NCI-H460 (cell line): ENCODE measurements at places on chromosomes 2 and 18. TPM values are rescaled to one million over a fixed set of nuclear protein-coding genes. Genes with fewer than 3 reads are reported as not detected.

- peak; percentile 4 for DNase-seq
Observed at GRCh38 chr18:76426737-76427305, 68.2 kb downstream of the ZNF516 start.

Gene RNF125
- total RNA-seq, result 2.2 and 2.8 TPM in 2 replicates

DNA sequence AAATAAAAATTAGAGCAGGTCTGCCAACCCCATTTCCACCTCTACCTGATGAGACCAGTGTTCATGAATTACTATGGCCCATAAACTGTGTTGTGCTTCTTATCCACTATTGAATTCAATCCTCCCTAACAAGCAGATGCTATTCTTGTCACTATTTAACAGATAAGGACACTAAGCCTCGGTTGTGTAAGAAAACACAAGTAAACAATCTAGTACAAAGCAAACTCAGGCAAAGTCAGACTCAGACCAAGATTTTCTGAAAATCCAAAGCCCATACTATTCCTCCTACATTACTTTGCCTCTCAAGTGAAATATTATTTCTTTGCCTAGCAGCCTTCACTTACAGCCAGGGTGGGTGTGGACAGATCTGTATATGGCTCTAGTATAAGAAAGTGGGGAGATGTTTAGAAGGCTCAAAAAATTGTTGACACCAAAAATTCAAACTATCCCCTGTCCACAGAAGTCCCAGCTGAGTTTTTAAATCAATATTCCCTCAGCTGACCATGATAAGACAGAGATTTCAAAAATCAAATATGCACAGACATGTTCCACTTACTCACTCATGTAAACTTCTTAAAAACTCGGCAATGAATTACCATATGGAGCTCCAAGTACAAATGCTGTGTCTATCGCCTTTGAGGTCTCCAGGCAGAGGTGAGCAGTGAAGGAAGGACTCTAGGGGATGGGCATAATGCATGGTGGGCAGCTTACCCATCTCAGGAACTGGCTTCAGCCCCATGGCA, 16.0 kb upstream of the TTR start:
- no peak for DNase-seq

Gene DLX2
- 1.0 and 1.9 TPM in 2 replicates for total RNA-seq

DNA sequence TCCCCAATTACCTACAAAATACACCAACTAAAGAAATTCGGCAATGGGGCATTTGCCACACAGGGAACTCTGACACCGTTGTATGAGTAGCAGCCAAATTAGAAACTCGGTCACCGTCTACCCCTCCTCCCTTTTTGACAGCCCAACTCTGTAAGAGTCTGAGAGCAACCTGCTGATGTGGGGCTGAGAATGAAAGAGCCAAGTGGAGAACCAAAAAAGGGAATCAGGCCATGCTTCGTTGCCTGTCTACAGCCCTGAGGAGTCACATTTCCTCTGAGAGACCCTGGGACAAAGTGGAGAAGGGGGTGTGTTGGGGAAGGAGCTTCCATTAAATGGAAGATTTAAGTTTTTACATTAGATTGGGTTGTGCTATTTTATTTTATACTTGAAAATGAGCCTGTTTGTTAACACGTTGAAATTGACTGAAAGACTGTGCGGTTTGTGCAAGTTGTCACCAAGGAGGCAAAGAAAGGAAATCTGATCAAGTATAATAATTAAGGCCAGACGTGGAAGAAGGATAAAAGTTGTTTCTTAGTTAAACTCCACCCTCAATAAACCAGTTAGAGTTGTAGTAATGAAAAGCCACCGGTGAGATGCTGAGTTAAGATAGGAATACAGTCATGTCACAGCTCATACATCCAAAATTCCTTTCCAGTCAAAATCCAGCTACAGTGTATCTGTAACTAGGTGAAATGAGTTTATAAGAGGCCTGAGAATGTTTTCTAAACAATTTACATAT, 131.7 kb upstream of the CREB1 start:
- no peak for DNase-seq

- no peak for DNase-seq
Observed at GRCh38 chr2:10356439-10356811, 53.7 kb downstream of the HPCAL1 start.

DNA sequence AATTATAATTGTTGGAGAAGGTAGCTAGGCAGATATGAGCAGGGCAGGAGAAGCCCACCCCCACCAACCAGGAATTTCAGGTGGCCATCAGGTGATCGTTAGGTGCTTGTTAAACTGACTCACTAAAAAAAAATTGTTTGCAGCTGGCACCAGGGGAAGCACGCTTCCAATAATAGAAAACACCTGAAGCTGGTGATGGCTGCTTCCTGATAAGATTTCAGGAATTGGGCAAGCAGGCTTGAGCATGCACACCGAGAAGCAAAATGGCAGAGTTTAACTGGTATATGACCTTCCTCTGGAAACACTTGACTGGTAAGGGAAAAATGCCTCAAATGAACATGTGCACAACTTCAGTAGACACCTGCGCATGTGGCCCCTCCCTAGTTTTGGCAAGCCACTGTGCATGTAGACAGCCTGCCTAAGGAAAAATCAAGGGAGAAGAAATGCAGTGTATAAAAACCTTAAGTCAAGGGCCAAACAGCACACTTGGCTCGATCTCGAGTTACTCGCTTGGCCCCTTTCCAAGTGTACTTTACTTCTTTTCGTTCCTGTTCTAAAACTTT, 292.8 kb downstream of the CCDC85A start:
- DNase-seq, result no peak

GRCh38 chr18:13585379-13586153, 140.8 kb downstream of the FAM210A start:
- no peak for DNase-seq

GRCh38 chr2:227687189-227687588, 20.6 kb downstream of the SCYGR5 start:
- no peak for DNase-seq

DNA sequence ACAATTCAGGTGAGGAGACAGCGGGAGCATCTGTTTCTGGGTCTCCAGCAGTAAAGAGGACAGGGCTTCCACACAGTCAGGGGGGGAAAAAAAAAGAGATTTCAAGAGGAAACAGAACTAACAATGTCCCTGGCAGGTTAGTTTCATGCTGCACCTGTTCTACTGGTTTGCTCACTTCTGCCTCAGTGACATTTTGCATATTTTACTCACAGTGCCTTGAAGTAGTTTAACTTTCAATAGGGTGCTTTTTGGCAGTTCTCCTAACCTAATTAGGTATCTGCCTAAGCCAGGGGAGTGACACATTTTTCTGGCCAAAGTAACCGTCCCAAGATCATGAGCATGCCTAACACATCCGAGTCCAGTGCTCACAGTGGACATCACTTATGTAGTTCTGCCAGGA, 109.0 kb upstream of the ALK start:
- no peak for DNase-seq

Gene MRO
- 0.99 TPM in 1 of 2 replicates, not detected in the other for total RNA-seq

- no peak for DNase-seq
Observed at GRCh38 chr2:196262606-196263005, 91.2 kb upstream of the STK17B start.

DNA sequence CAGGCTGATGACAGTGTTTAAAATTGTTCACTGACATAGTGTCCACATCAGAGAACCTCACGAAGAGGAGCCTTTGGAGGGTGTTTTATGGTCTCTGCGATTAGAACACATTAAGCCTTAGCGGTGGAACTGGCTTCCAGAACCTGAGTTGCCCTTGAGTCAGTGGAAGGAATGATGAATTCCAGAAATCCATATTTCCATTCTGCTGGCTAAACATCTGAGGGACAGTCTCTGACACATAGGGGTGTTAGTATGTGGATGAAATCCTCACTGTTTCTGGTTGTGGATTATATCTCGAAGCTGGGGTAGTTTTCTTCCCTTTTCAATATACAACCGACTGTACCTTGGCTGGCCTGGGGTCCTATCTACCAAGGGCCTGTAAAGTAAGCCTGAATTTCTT, 4.0 kb downstream of the CASP10 start:
- no peak for DNase-seq

Gene CNTNAP5
- total RNA-seq, result not detected in 2 replicates
